Daoy (cell line): ENCODE measurements at places on chromosomes 7 and 10. TPM values are rescaled to one million over a fixed set of nuclear protein-coding genes. Genes with fewer than 3 reads are reported as not detected.

Gene ALOX5
- 0.06 TPM in 1 of 2 replicates, not detected in the other for total RNA-seq

DNA sequence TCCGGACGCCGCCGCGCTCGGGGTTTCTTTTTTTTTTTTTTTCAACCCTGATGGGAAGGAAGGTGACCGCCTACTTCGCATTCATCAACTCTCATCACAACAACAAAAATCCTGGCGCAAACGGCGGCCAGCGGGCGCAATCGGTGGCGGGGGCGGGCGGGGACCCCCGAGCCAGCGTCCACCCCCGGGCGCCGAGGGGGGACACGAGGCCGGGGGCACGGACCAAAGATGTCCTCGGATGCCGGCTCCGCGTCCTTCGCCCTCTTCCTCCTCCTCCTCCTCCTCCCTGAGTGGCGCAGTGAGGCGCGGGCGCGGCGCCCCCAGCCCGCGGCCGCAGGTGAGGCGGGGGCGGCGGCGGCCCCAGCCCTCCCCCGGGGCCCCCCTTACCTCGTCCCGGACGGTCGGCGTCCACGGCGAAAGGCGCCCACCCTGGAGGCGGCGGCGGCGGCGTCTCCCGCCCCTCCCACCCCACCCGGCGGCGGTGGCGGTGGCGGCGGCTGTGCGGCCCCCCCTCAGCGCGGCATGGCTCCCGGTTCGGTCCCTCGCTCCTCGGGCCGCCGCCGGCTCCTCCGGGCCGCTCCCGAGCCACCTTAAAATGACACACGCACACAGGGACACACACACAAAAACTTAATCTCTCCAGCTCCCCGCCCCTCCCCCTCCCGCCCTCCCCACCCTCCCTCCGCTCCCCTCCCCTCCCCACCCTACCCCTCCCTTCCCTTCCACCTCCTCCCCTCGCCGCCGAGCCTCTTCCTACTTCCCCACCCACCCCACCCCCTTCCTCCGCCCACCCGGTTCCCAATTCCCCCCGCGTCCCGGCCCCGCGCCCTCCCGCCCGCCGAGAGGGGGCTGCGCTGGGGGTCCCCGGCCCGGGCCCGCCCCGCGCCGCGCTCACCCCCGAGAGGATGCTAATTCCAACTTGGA, at the start of gene CTBP2:
CTBP2 (minus strand) TSS at position 632 of the 924 bp plus-strand sequence.
- peak; percentile 56 for DNase-seq

DNA sequence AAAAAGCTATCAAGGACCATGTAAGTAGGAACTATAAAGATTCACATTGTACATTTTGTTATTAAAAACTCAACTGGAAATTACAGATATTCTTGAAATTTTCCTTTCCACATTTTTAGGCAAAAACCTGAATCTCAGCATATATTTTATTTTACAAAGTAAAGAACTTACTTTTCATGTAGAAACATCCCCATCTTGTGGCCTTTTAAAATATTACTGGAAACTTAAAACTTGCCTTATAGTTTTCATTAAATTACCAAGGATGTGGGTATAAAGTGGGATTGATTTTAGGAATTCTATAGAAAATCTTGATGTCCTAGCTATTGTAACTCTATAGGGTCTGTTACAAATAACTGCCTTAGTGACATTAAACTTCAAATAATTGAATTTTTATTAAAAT, 10.6 kb downstream of the DBF4 start:
- DNase-seq = no peak

Gene AKR1C8
- not detected in 2 replicates for total RNA-seq

Gene TEX47
- total RNA-seq = not detected in 2 replicates

GRCh38 chr7:149791-150636, 42.4 kb upstream of the FAM20C start:
- no peak for DNase-seq

Gene COMTD1
- total RNA-seq = 7.3 and 10.8 TPM in 2 replicates

DNA sequence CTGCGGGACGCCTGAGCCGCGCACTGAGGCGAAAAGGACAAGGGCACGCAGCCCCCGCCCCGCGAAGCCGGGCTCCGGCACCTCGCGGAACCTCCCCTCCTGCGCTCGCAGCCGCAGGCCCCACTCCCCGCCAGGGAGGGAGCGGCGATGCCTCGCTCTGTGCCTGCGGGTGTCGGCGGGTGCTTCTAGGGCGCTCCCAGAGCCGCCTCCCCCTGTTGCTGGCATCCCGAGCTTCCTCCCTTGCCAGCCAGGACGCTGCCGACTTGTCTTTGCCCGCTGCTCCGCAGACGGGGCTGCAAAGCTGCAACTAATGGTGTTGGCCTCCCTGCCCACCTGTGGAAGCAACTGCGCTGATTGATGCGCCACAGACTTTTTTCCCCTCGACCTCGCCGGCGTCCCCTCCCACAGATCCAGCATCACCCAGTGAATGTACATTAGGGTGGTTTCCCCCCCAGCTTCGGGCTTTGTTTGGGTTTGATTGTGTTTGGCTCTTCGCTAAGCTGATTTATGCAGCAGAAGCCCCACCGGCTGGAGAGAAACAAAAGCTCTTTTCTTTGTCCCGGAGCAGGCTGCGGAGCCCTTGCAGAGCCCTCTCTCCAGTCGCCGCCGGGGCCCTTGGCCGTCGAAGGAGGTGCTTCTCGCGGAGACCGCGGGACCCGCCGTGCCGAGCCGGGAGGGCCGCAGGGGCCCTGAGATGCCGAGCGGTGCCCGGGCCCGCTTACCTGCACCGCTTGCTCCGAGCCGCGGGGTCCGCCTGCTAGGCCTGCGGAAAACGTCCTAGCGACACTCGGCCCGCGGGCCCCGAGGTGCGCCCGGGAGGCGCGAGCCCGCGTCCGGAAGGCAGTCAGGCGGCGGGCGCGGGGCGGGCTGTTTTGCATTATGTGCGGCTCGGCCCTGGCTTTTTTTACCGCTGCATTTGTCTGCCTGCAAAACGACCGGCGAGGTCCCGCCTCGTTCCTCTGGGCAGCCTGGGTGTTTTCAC, 519 bp downstream of the ITGB8 start:
- DNase-seq = peak; percentile 84
